ENCODE measurements at places on chromosomes 7 and 10. TPM values are rescaled to one million over a fixed set of nuclear protein-coding genes. Genes with fewer than 3 reads are reported as not detected.
A peak's percentile ranks its signal among the peaks of the same experiment; 100 is the strongest.

GRCh38 chr10:24128066-24128730, 80.7 kb upstream of the KIAA1217 start:
- no peak for DNase-seq

GRCh38 chr7:4959306-4959705, 319 bp upstream of the MMD2 start:
- DNase-seq = no peak

The CYP2C8 gene
- total RNA-seq = 0.12 TPM

DNA sequence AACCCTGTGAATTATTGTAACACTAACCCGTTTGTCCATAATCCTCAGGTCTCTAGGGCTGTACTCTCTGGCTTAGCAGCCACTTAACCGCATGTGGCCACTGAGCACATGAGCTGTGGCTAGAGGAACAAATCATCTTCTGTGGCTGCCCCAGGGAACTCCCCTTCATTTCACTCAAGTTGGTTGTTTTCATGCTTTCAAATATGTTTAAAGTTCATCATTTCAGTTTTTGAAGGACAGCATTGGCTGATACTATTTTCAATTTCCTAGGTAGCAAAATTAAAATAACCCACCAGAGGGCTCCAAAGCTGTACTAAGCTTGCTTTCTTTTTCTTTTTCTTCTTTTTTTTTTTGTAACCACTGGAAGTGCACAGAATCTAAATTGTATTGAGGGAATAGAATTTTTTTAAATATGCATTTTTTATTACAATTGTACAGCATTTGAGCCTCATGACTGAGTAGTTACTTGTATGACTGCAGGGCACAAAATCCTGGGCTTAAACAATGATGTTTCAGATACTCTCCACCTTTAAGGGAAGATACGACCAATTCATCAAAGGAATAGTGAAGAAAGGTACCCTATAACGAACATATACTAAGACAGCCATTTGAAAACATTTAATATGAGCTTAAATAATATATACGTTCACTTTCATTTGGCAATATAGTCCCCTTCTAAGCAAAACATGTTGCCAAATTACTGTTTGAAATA, 38.6 kb downstream of the MRC1 start:
- DNase-seq = peak; percentile 52

GRCh38 chr10:4270116-4270515, 485.1 kb upstream of the KLF6 start:
- peak; percentile 90 for DNase-seq

The NEUROD6 gene
- not detected for total RNA-seq

The ADAM8 gene
- total RNA-seq = 3.8 TPM

All from RPMI7951 (cell line).